ENCODE measurements at places on chromosomes 7 and 10.

- no peak for DNase-seq
Observed at GRCh38 chr7:26681819-26682418, 182.5 kb downstream of the SKAP2 start.

GRCh38 chr10:131820626-131821025, 80.2 kb upstream of the PPP2R2D start:
- peak; percentile 31 for DNase-seq

DNA sequence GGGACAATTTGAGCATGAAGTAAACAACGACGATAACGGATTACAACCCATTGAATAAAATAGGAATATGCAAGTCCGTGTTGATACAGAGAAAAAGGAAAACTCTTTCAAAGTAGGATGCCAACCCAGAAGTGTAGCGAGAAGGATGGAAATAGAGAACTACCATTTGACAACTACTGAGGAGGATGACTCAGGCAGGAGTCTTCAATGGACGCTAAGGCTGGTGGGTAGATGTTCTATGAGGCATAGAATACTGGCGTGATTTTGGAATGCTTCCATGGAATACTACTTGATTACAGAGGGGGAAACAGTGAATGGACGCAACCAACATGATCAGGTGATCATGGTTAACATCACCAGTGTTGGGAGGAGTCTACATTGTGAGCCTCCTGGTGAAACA, 828 bp upstream of the CFAP70 start:
- no peak for DNase-seq

GRCh38 chr10:124409696-124410095, 9.0 kb downstream of the OAT start:
- no peak for DNase-seq

DNA sequence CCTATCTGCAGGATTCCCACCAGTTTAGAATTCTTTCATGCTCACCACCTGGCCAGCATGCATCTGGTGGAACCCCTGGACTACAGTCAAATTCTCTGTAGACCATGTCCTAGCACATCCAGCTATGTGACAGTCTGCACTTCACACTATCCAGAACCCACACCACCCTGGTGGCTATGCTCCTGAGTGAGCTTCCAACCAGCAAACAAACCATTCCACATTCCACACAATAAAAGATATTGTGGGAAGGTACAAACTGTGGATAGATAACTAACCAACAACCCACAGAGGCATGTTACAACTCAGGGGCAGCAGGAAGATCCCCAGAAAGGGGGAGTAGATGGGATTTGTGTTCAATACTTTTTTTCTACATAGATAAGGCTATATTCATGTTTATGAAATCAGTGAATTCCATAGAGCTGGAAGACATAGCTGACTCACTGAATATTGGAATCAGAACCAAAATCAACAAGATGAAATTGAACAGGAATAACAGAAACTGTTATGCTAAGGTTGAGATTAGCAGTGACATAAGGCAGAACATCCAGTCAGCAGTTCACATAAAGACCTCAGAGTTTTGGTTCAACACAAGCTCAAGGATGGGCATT, 72.5 kb downstream of the LRRC17 start:
- DNase-seq = no peak

DNA sequence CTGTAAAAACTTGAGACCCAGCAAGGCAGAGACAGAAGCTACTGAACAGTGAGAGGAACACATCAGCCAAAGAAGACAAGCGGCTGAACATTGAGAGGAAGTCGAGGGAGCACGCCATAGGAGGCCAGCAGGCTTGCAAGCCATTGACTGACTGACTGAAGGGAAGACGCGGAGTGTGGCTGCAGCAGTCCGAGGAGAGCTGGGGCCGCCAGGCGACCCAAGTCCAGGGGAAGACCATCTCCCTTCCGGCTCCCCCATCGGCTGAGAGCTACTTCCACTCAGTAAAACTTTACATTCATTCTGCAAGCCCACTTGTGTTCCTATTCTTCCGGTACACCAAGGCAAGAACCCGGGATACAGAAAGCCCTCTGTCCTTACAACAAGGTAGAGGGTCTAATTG, 167.3 kb upstream of the MBL2 start:
- no peak for DNase-seq

GRCh38 chr7:80026766-80027165, 107.9 kb upstream of the GNAI1 start:
- no peak for DNase-seq

GRCh38 chr7:2882111-2882510, 38.0 kb upstream of the GNA12 start:
- peak; percentile 80 for DNase-seq

GRCh38 chr10:118584181-118584954, 11.1 kb downstream of the PRLHR start:
- no peak for DNase-seq

GRCh38 chr10:69348816-69349541, 67.7 kb downstream of the TACR2 start:
- no peak for DNase-seq

GRCh38 chr7:27132978-27133377, 2.4 kb upstream of the HOXA4 start:
- DNase-seq = no peak

DNA sequence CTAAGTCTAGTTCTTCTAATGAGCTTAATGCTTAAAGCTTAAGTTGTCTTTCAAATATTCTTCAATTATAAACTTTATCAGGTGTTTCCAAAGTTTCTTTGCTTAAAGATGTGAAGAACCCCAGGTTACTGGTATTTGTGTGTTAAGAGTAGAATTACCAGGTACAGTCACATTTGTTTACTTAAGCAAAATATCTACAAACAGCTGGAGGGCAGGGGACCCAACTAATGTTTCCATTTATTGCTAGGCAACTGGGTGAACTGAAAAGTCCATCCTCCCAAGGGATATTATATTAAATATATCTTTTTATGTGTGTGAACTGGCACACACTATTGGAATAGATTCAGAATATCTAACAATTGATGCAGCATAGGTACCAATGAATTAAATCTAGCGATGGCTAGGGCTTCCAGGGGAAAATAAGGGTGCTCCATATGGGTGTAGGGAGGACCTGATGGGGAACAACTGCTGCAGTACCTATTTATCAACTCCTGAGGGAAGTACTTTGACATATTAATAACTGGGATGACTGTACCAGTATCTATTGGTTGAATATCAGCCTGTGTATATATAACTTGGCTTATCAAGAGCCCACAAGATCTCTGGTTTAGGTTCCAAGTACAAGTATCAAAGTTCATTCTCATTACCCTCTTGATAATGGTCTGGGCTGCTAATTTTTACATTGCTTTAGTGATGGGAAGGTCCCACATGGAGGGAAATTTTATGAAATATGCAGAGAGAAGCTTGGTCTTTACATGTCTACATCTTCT, 10.3 kb upstream of the AGR3 start:
- no peak for DNase-seq

DNA sequence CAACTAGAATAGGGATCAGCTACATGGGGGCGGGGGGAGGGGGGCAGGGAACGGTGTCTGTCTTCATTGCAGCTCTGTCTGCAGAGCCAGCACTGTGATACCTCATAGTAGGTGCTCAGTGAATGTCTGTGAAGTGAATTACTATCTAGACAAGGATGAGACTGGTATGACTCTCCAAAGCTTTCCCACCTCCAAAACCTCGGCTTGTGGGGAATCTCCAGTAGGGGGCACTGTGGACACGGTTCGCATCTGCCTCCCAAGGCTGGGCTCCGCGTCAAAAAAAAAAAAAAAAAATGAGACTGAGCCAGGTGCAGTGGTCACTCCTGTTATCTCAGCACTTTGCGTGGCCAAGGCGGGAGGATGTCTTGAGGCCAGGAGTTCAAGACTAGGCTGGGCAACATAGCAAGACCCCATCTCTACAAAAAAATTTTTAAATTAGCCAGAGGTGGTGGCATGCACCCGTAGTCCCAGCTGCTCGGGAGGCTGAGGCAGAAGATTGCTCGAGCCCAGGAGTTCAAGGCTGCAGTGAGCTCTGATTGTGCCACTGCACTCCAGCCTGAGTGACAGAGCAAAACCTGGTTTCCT, 9.6 kb downstream of the TRIM56 start:
- DNase-seq = peak; percentile 84

GRCh38 chr10:129659508-129660268, 192.6 kb downstream of the MGMT start:
- no peak for DNase-seq

DNA sequence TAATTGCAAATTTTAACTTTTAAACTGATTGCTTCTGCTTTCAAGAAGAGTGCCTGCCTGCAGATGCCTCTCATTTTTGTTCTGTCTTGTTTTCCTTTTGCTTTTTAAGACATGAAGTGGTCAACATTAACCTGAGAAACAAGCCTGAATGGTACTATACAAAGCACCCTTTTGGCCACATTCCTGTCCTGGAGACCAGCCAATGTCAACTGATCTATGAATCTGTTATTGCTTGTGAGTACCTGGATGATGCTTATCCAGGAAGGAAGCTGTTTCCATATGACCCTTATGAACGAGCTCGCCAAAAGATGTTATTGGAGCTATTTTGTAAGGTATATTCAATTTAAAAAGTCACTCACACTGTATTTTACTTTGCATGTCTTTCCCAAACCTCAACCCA, 8.8 kb downstream of the GSTO2 start:
- DNase-seq = no peak

GRCh38 chr7:77866786-77867536, 68.4 kb downstream of the PHTF2 start:
- no peak for DNase-seq

- no peak for DNase-seq
Observed at GRCh38 chr7:130102588-130102987, 32.3 kb downstream of the KLHDC10 start.

GRCh38 chr10:59991661-59992060, 85.3 kb upstream of the CCDC6 start:
- peak; percentile 28 for DNase-seq

GRCh38 chr10:118729641-118730258, 25.0 kb downstream of the CACUL1 start:
- DNase-seq = no peak

GRCh38 chr10:70786799-70787415, 1.7 kb upstream of the TBATA start:
- DNase-seq = no peak

DNA sequence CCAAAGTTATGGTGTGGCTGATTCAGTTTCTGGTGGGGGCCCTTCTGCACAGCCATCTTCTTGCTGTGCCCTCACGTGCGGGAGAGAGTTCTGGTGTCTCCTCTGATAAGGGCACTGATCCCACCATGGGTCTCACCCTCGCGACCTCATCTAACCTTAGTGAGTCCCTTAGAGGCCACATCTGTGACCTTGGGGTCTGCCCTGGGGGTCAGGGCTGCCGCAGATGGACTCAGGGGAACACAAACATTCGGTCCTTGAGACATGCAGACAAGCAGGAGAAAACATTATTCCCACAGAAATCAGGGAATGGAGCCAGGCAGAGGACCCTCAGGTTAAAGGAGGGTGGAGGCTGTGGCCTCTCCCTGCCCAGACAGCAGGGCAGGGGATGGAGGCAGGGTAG, 177.9 kb downstream of the DNAJB6 start:
- DNase-seq = peak; percentile 44

- no peak for DNase-seq
Observed at GRCh38 chr7:17580141-17580540, 281.7 kb downstream of the AHR start.

DNA sequence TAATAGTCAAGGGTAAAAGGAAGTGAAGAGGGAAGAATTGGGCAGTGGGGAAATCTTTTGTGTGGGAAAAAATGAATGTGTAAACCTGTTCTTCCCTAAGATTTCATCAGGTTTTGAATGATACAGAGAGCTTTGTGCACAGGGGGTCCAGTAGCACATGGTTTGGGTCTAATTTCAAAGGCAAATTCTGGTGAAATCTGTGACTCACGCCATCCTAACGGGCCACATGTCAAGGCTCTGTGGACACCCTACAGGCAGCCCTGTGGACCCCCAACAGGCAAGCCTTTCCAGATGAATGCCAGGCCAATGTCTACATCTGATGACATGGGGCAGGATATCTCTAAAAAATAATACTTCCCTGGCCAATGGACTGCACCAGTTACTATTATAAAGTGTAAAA, 309.8 kb downstream of the PARD3 start:
- DNase-seq = no peak

DNA sequence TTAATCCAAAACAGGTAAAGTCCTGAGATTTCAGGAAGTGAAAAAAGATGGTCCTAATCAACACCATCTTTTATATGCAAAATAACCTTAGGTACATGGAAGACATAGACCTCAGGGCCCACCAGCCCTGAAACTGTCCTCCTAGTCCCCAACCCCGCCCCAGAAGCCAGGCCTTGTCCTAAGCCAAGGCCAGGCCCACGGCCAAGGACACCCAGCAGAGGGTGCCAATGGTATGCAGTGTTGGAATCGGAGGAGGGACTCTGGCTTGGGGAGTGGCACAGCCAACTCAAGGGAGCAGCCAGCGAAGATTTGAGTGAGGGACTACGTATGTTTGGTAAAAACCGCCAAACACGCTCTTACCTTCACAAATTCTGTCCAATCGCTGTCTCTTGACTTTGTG, 96.7 kb downstream of the ZRANB1 start:
- peak; percentile 77 for DNase-seq

- DNase-seq = no peak
Observed at GRCh38 chr10:89575031-89575430, 39.6 kb upstream of the SLC16A12 start.

- DNase-seq = peak; percentile 61
Observed at GRCh38 chr7:157612009-157612663, 275.3 kb downstream of the DNAJB6 start.
